Renal cortical epithelial cell (primary cell): ENCODE measurements at places on chromosomes 2 and 18. TPM values are rescaled to one million over a fixed set of nuclear protein-coding genes. Genes with fewer than 3 reads are reported as not detected.

DNA sequence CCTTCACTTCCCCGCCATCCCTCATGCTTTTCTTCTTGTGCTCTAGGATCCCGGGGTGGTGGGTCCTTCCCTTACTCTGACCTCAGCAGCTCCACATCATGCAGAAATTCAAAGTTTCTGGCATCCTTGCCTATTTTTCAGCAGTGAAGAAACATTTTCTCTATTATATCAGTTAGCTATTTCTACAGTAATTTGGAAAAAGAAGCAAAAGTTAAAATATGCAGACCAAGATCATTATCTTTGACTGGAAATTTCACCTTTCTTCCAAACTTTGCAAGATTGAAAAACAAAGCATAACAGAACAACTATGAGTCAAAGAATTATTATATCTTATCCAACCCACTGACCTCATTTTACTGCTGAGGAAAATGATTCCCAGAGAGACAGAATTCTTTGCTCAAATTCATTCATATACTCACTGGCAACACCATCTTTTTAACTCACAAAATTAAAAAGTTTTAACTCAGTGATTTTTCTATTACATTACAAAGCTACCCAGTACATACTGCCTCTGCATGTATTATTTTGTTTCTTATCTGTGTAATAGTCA is 40.5 kb downstream of the ANTXR1 start:
- DNase-seq = no peak

DNA sequence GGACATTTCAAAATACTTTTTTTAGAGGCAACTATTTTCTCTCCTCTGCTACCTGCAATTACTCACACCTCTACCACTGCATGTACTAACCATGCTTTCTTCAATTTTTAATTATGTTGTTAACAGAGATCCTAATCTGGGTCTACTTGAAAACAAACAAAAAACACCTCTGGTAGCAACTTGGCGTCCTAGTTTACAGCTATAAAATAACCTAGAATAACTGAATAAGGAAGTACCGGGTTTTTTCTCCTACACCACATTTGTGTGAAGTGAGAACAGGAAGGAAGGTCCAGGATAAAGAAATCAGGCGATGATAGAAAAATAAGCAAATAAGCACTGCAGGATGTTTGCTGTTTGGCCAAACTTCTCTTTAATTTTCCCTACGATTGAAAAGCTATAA is 633.5 kb downstream of the LRP1B start:
- peak; percentile 13 for DNase-seq

- peak; percentile 58 for DNase-seq
Measured at GRCh38 chr18:5424903-5425664, 118.7 kb downstream of the EPB41L3 start.

GRCh38 chr18:67354091-67354490 is 162.4 kb downstream of the DSEL start:
- no peak for DNase-seq

DNA sequence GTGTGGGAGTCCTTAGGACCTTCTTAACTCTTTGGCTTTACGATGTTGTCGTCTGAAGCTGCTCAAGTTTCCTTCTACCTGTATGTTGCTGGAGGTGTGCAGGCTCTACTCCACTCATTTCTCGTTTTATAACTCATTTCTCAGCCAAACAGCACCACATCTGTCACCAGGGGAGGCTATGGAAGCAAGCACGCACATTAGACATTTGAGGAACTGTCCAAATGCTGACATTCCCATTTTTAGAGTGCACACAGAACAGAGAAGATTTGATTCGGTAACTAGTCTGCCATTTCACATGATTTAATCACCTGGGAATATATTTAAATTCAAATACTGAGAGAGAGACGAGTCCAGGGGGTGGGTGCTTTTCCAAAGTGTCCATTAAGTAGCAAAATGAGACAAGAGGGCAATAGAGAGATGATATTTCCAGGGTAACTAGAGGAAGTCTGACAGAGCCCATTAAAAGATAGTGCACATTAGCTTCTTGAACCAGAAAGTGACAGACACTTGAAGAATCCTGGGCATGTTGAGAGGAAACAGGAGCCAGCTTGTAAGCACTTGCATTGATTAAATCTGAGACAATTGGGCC is 793.3 kb downstream of the TDRD15 start:
- DNase-seq = no peak

DNA sequence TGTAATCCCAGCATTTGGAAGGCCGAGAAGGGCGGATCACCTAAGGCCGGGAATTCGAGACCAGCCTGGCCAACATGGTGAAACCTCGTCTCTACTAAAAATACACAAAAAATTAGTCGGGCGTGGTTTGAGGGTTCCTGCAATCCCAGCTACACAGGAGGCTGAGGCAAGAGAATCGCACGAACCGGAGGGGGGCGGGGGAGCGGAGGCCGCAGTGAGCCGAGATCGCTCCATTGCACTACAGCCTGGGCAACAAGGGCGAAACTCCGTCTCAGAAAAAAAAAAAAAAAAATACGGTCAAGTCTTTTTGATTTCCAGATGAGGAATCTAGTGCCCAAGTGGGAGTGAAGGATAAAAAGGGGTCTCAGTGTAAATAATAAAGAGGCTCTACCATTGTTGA is 16.5 kb upstream of the MEIS1 start:
- DNase-seq = no peak

- DNase-seq = peak; percentile 76
Measured at GRCh38 chr2:186771850-186772463, 77.0 kb downstream of the ZSWIM2 start.

- DNase-seq = no peak
Measured at GRCh38 chr2:67548317-67549201, 151.4 kb downstream of the ETAA1 start.

- no peak for DNase-seq
Measured at GRCh38 chr2:233926806-233927205, 9.6 kb downstream of the TRPM8 start.

GRCh38 chr2:232981356-232981755 is 31.7 kb downstream of the NGEF start:
- no peak for DNase-seq

DNA sequence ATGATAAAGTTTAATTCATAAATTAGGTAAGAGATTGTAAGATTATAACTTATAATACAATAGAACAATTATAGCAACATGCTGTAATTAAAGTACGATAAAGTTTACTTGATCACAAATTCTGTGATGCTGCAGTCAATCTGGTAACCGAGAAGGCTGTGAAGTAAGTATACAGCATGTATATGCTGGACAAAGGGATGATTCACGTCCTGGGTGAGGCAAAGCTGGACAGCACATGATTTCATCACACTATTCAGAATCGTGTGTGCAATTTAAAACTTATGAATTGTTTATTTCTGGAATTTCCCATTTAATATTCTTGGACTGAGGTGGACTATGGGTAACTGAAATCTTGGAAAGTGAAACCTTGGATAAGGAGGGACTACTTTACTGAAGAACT is 522.2 kb upstream of the CNTNAP5 start:
- DNase-seq = no peak

DNA sequence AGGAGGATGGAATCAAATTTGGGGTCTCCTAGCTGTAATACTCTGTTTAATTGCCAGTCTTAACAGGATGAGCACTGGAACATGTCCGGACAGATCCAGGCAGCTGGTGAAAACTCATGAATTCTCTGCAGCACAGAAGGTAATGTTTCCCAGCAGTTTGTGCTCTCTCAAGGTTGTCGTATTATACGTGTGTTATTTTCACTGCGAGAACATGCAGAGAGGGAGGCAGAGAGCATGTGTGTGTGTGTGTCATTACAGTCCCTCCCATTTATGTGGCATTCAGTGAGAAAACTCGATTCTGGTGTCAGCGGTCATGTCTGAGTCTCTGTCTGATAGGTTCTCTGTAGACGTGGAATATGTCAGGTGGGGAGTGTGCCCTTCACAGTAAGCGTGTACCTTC is 150.2 kb upstream of the POU3F3 start:
- DNase-seq = no peak

DNA sequence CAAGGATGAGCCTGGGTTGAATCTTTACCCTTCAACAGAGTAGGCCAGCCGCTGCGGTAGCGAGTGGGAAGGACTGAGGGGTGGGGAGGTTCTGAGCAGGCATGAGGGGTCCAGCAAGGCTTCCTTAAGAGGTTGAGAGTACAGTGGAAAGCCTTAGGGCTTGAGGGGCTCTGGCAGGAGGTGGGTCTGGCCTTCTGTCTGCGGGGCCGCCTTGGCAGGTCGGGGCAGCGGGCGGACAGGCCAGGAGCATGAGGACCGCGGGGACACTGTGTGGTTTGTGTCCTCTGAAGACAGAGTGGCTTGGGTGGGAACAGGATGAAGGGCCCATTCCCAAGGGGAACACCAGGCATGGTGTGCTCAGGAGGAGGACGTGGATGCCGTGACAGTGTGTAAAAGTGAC is 250.3 kb downstream of the AGAP1 start:
- no peak for DNase-seq

- DNase-seq = no peak
Measured at GRCh38 chr2:126467367-126468054, 188.4 kb upstream of the GYPC start.

The CYTIP gene
- total RNA-seq = 0.94 TPM in 1 of 2 replicates, not detected in the other

The SRBD1 gene
- 10.1 and 13.6 TPM in 2 replicates for total RNA-seq

The FSHR gene
- total RNA-seq = 0.05 TPM in 1 of 2 replicates, not detected in the other

The UGT1A4 gene
- 1.2 and 3.8 TPM in 2 replicates for total RNA-seq

The IMPACT gene
- total RNA-seq = 34.2 and 36.5 TPM in 2 replicates

The TLX2 gene
- 0.05 TPM in 1 of 2 replicates, not detected in the other for total RNA-seq

The AMER3 gene
- not detected in 2 replicates for total RNA-seq
